NK-92 treated with Interleukin-12 subunit alpha and Interleukin-12 subunit beta, amount 100 ng/mL, for 24 hours (cell line): ENCODE measurements at places on chromosomes 13 and 19.

GRCh38 chr19:12833738-12834565 lies 427 bp downstream of the RTBDN start:
- no peak for DNase-seq

DNA sequence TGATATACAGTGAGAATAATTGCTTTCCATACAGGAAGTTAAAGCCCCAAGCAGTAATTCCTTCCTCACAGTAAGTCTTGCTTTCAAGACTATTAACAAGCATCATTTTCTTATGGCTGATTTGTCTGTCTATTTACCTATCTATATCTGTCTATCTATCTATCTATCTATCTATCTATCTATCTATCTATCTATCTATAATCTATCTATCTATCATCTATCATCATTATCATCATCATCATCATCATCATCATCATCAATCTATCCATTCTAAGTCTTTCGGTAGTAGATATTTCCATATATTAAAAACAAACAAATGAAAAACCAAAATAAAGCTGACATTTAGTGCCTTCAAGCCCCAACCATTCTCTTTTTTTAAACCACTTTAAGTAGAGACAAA lies 224.4 kb upstream of the RXFP2 start:
- no peak for DNase-seq

- DNase-seq: no peak
These were observed 1272.1 kb upstream of the PCDH20 start for GRCh38 chr13:62687732-62688131.

- no peak for DNase-seq
These were observed 14.8 kb upstream of the ZNF43 start for GRCh38 chr19:21850656-21851255.

DNA sequence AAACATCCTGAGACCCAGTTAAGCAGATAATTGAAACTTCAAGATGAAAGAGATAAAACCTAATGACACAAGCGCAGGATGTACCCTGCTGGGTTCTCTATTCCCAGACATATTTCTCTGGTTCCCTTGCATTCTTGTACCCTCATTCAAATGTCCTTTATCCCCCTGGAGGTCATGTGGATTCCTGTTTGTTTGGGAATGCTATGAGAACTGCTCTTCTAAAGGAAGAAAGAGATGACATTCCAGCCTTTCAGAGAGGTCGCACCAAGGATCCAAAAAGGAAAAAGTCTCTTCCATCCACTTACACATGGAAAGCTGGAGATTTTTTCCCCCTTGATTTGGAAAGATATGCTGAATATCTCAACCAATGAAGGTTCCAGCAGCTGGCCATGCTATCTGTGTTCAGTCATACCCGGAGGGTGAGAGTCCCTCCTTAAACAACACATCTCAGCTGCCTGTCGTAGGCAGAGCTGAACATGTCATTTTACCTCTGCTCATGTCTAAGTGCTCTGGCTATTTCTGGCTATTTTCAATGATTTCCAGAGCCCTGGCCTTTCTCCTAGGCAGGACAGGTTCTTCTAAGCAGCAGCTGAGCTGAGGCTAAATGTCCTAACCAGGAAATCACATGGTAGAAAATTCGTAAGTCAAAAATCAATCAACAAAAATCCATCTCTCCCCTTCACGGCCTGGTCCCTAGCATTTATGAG lies 52.5 kb downstream of the C13orf42 start:
- no peak for DNase-seq

DNA sequence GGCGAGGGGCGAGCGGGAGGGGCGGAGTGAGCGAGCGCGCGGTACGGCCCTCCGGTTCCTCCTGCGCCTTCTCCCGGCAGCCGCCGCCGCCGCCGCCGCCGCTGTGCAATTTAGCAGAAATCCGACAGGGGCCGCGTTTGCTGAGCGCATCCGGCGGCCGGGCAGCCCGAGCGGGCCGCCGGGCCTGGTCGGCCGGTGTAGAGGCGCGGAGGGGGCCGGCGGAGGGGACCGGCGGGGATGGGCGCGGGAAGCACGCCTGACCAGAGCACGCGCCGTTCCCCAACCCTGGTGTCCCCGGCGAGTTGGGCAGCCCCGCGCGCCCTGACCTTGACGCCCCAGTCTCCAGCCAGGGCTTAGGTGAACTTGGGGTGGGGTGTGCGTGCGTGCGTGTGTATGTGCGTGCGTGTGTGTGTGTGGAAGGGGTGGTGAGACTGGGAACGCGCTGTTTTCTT lies 144.5 kb upstream of the ZNF536 start:
- no peak for DNase-seq

DNA sequence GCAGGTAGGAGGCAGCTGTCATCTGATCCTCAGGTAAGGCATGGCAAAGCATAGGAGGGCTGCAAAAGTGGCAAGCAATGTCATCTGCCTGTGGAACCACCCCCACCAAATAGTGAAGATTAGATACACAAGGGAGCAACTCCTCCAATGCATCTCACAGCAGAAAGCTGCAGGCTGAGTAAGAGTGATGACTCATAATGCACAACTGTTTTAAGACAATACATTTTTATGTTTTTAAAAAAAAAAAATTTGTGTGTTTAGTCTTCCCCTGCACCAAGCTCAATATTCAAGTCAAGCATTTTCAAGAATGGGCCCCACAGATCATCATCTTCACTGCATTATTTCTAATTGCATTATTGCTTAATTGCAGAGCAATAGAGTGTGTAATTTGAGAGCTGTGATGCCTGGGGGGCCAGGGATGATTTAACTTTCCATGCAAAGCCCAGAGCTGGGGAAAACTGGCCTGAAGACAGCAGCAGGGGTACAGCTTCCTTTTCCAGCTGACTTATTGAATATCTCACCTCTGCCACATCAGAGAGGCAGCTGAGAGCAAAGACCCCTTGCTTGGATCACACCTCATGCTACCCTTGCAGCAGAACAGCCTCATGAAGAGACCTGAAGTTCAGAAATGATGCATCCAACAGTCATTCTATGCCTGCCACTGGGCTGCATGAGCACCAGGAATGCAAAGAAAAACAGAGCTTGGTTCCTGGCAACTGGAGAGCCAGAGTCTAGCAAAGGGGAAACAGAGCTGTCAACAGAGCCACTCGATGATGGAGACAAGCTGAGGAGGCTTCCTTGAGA lies 22.7 kb upstream of the POP4 start:
- DNase-seq: no peak

- no peak for DNase-seq
These were observed 75.4 kb upstream of the ZNF30 start for GRCh38 chr19:34851277-34851804.

GRCh38 chr13:110628952-110629701 lies 13.8 kb downstream of the NAXD start:
- DNase-seq: no peak

DNA sequence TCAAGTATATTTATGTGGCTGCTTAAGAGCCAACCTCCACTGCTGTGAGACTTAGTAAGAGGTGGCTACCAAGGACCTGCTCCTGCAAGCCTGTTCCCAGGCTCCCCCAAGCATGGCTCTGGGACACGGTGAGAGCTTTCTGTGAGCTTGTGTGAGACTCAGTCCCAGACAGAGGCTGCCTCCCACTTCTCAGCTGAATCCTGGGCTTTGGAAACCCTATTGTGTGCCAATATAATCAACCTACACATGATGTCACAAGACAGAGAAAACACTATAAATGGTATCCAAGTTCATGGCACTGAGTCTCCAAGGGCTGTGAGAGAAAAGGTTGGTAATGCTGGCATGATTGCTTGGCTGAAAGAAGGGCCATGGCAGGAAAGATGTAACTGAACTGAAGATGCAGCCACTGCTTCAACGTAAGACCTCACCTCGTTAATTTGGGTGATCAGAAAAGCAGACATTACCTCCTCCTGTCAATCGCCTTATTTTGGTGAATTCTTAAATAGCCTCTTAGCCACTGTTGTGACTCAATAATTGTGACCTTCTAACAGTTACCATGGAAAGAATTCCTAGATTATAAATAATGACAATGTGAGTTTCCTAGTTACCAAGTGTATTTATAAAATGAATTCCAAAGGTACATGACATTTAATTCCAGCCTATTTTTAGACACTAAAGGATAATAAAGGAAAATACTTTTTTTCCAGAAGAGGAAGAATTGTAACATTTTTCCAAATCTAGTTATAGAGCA lies 332.0 kb downstream of the IRS2 start:
- no peak for DNase-seq

- DNase-seq: no peak
These were observed 137.8 kb upstream of the MCF2L start for GRCh38 chr13:112831196-112831595.

DNA sequence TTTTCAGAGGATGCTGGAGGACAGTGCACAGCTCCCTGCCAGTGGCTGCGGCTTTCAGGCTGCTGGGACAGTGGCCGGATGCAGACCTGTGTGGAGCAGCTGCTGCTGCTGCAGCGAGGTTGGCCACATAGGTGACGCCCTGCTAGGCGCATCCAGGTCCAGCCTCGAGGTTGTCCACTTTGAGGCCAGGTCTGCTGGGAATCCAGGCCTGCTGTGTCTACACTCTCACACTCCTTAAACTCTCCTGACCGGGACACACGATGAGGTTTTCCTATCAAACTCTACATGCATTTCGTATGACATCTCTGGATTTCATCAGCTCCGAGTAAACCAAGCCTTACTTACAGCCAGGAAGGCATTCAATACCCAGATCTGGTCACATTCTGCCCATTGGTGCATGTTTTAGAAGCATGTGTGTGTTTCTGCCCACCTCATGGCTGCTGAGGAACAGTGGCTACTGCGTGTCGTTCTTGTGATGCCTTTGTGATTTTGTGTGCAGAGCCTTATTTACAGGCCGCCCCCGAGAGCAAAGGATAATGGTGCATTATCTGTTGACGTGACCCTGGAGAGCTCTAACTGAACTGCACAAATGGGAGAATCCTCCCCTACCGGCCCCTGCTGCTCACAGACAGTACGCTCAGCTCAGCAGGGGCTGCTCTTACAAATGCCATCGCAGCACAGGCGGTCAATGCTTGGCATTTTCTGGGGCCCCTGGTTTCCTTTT lies 12.3 kb upstream of the MCF2L start:
- no peak for DNase-seq

DNA sequence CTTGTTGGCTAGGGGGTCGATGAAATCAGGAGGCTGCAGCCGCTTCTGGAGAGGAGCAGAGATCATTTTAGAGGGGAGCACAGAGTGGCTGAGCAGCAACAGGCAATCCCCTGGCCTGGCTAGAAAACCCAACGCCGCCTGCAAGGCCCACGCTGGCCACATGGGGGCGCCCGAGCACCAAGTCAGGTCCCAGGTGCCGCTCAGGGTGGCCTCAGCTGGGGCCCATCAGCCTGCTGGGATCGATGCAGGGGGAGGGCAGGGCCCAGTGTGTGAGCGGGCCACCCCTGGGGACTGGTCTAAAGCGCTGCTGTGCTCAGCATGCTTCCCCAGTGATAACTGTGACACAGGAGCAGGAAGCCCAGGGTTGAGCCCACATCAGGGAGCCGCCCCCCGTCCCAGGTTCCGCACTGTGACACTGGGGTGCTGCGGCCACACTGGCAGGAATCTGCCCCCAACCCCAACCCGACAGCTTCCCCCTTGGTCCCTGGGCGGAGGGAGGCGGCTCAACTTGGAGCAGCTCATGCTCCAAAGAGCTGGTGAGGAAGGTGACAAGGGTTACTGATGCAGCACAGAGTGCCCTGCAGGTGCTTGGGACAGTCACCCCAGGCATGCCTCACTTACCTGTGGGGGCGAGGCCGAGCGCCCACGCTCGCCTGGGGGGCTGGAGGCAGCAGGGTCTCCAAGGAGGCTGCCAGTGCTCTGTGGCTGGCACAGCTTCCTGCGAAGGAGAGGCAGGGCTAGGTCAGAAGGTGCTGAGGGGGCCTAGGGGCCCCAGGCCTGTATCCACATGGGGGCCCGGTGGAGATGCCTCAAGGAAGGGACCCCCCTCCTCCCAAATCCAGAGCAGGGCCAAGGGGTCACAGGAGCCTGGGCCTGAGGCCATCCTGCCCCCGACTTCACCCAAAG lies 13.3 kb upstream of the ISYNA1 start:
- peak; percentile 60 for DNase-seq

DNA sequence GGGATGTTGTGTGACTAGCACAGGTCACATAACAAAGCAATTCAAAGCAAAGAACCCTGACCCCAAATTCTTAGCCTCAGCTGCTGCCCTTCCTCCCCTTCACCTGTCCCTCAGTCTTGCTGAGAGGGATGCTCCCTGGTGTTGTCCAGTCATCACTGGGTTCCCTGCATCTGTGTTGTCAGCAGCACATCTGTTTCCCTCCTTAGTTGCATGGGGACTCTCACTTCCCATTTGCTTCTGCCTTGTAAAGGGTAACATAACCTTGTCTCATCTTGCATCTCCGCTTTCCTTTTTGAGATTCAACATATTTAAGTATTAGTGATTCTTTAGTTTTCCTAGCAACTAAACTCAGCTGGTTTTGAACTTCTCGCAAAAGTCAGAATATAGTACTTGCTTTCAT lies 54.0 kb downstream of the SPATA13 start:
- DNase-seq: no peak

DNA sequence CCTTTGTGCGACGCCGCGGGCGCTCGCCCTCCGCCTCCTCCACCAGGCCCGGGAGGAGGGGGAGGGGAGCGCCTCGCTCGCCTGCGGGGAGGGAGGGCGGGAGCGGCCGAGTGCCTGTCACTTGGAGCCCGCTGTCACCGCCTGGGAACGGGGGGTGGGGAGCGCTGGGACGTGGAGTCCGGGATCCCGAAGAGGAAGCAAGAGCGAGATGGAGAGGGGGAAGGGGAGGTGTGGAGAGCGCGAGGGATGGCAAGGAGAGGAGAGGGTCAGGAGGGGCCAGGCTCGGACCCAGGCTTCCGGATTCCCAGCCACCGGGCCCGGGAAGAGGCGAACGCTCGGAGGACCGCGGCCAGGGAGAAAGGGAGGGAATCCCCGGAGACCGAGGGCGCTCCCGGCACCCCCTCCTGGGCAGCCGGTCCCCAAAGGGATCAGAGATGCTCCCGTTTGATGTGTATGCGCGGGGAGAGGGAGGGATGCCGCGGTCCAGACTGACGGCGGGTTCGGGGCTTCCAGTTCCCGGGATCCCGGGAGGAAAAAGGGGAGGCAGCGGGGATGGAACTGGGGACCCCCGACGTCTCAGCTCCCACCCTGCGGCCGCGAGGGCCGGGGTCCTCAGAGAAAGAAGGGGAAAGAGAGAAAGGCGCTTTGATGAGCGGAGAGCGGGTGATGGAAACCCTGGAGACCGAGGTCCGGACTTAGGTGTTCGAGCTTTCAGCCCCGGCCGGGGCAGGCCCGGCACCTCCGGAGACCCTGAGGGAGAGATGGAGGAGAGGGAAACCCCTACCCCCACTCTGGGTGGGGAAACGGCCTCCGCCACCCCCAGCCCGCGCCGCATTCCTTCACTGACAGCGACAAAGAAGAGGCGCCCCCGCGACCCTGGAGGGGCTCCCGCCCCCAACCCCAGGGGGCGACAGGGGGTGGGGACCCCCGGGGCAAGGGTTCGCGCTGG lies 4.7 kb upstream of the DPF1 start:
- DNase-seq: no peak

GRCh38 chr19:44905437-44906160 lies at the start of gene APOE:
APOE (plus strand) TSS chr19:44905796; CDS start chr19:44906625, 829 bp downstream.
- no peak for DNase-seq

DNA sequence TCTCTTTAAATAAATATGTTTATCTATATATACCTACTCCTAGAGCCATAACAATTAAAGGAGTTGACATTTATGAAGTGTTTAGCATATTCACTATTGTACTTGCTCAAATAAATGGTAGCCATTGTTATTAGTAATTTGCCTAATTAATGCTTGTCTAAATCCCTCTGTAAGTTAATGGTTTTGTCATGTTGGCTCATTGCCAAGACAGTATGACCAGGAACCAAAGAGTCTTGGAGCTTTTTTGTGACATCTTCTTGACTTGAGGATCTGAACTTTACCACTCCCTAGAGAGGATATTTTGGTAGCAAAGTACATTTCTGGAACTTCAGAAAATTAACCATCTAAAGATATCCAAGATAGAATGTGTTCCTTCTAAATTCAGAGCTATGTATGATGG lies 15.5 kb downstream of the FRY start:
- no peak for DNase-seq
